ENCODE measurements at places on chromosomes 2 and 18.

DNA sequence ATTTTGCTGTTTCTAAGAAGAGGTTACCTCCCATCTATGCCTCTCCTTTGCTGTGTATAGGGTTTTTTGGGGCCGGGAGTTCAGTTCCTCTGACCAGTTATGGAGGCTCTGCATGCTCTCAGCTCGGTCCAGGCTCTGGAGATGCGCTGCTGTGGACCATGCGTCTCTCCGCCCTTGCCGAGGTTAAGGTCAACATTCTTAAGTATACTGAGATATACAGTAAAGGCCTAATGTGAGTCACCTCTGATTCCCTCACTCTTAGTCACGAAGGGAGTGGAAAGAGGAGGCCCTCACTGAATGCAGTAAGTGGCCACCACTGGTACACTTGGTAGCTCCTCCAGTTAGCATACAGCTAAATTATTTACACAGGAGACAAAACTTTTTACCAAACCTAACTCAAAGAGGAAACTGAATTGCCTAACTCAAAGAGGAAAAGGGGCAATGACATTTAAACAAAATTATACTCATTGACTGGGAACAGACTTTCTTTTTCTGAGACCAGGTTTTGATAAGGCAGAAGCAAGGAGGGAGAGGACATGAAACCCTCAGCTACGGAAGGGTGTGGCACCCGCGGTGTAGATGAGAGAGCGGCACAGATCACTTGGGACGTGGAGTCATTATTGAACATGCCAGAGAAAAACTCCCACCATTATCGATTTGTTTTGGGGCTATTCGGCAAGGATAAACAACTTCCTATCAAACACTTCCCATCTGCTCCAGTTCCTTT is 98.7 kb downstream of the COPS8 start:
- DNase-seq = no peak

- DNase-seq = peak; percentile 25
These were observed 31.9 kb upstream of the GALNT14 start for GRCh38 chr2:31170071-31170698.

DNA sequence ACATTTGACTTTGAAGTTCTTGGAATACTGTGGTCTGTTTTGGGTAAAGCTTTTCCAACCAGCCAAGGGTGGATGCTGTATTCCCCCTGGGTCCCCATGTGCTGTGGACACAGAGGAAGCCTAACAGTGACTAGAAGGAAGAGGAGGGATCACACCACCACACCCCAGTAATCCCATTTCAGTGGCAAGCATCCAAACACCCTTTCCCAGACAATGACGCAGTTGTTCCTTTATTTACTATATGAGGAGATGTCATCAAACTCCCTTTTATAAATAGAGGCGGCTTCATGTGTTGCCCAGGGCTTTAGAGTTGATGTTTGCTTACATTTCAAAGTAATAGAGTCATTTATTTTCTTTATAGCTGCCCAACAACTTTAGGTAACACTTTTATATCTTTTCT is 959.4 kb upstream of the GYPC start:
- DNase-seq = no peak

DNA sequence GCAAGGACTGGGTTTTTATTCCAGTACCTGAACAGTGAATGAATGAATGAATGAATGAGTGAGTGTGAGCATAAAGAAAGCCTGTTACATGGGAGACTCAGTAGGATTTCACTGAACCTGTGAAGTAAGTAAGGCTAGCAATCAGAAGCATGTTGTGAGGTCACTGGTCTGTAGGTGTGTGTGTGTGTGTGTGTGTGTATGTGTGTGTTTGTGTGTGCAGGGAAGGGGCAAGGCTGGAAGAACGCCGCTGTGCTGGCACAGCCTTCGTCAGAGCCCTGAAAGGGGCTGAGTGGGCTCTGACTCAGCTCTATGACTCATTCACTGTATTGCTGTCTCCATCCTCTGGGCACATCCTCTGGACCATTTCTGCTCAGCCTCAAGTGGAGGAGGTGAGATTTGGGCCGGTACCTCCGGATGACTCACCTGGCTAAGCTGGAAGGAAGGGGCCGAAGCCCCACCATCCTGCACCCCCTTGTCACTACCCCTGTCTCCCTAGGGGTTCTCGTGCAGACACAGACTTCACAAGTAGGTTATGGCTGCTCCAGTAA is 51.4 kb upstream of the MRPL33 start:
- peak; percentile 98 for DNase-seq

DNA sequence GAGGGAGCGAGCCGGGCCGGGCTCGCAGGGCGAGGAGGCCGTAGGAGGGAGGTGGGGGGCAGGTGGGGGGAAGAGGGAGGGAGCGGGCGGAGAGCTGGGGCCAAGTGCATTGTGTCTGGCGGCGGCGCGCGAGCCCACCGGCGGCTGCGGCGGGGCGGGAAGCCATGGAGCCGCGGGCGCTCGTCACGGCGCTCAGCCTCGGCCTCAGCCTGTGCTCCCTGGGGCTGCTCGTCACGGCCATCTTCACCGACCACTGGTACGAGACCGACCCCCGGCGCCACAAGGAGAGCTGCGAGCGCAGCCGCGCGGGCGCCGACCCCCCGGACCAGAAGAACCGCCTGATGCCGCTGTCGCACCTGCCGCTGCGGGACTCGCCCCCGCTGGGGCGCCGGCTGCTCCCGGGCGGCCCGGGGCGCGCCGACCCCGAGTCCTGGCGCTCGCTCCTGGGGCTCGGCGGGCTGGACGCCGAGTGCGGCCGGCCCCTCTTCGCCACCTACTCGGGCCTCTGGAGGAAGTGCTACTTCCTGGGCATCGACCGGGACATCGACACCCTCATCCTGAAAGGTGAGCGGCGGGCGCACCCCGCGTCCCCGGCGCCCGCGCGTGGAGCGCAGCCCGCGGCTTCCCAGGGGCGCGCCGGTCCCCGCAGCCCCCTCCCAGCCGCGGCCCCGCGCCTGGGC is at the start of gene TMEM178A:
TMEM178A (plus strand) TSS at position 107 of the 680 bp plus-strand sequence; CDS start at position 165, 58 bp downstream.
- DNase-seq = no peak

DNA sequence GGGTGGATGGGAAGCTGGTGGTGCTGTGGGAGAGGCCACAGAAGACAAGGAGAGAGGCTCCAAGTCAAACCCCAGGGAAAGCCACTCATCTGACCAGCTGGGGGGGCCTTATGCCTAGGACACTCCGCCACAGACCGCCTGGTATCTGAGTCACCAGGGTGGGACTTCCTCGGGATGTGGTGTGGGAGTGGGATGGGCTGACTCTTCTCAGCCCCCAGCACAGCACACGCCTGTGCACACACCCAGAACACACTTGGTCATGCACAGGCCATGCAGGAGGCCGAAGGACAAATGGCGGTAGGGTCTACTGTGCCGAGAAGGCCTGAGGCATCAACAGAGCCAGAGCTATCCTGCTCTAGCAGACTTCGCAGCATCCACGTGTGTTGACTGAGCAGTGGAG is 136.4 kb downstream of the INHBB start:
- no peak for DNase-seq

DNA sequence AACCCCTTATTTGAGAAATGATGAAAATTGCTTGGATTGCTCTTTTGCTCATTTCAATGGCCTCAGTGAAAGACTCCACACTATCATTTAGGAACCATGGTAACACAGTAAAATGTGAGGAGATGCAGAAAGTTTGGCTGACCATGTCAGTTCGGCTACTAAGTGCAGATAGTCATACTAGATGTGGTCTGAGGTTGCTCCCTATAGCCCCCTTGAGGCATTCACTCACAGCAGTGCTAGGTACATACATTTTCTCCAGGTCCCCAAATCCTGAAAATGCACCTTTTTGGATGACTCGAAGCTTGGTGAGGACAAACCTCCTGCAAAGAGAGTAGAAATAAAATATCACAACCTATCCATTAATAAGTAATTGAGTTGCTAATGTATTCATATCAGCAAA is 86.3 kb downstream of the FSHR start:
- DNase-seq = no peak

- no peak for DNase-seq
These were observed 653 bp downstream of the MRPS9 start for GRCh38 chr2:105038383-105039061.

GRCh38 chr2:162062559-162062958 is 11.5 kb downstream of the DPP4 start:
- no peak for DNase-seq

- DNase-seq = no peak
These were observed 118.0 kb upstream of the TACR1 start for GRCh38 chr2:75317316-75317715.

- no peak for DNase-seq
These were observed 279.1 kb downstream of the AGPS start for GRCh38 chr2:177671662-177672061.

GRCh38 chr2:96869822-96870625 is at the start of gene SEMA4C:
Gene SEMA4C (minus strand): TSS chr2:96870080. CDS start chr2:96867886, 2,194 bp downstream.
- DNase-seq = no peak

- DNase-seq = peak; percentile 99
These were observed 33.5 kb upstream of the IL37 start for GRCh38 chr2:112877423-112877822.

GRCh38 chr2:205556357-205556756 is 125.9 kb upstream of the NRP2 start:
- no peak for DNase-seq

DNA sequence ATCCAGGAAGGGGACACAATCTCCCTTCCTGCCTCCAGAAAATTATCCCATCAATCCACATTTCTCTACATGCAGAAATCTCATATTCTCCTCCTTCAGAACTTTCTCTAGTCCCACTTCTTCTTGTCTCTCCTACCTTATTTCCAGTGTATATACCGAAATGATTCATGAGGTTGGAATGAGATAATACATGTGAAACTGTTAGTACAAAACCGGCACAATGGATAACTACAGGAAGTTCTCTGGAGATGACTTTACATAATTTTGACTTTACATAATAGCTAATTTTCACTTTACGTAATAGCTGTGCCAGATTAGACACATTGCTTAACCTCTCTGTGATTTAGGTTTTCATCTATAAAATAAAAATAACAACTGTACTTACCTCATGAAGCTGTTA is 801.3 kb downstream of the ERBB4 start:
- peak; percentile 11 for DNase-seq

- no peak for DNase-seq
These were observed 468.4 kb downstream of the SUCLG1 start for GRCh38 chr2:83990636-83991035.

- no peak for DNase-seq
These were observed 55.9 kb downstream of the TRPM8 start for GRCh38 chr2:233972941-233973575.

DNA sequence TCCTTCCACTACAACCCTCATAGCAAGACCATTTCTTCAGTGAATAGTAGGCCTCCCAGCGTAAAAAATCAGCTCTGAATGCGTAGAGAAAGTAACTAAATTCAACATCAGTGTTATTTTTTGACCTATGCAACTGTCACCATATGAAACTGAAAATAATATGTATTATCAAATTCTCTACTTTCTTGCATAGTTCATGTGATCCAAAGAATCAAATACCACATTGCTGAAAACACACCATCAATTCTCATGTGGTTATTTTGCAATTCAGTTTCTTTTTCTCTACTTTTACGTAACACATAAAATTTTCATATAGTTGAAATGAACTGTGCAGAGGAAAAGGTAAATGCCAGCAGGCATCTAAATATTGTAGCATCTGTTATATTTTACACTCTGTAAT is 208.5 kb upstream of the SPOPL start:
- DNase-seq = no peak

DNA sequence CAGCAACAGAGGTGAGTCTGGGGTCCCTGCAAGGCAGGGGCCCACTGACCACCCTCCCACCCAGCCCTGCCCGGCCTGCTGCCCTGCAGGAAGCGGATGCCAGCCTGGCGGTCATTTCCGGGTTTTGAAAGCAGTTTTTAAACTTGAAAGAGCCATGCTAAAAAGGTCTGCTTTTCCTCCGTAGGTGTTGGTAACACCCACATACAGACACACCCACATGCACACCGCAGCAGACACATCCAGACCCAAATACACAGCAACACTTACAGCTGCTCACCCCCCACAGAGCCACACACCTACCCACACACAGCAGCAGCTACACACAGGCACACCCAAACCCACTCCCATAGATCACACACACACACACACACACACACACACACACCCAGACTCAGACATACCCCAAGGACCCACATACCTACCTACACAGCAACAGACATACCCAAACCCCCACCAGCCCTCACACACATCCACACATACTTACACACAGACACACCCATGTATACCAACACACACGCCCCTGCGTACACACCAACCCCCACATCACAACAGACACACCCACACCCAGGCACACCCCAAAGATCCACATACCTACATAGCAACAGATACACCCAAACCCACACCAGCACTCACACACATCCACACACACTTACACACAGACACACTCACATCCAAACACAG is 7.6 kb downstream of the ZFP36L2 start:
- peak; percentile 93 for DNase-seq

- no peak for DNase-seq
These were observed 29.6 kb upstream of the SLC30A6 start for GRCh38 chr2:32136097-32136496.

GRCh38 chr18:28040716-28041115 is 136.2 kb downstream of the CDH2 start:
- DNase-seq = no peak

DNA sequence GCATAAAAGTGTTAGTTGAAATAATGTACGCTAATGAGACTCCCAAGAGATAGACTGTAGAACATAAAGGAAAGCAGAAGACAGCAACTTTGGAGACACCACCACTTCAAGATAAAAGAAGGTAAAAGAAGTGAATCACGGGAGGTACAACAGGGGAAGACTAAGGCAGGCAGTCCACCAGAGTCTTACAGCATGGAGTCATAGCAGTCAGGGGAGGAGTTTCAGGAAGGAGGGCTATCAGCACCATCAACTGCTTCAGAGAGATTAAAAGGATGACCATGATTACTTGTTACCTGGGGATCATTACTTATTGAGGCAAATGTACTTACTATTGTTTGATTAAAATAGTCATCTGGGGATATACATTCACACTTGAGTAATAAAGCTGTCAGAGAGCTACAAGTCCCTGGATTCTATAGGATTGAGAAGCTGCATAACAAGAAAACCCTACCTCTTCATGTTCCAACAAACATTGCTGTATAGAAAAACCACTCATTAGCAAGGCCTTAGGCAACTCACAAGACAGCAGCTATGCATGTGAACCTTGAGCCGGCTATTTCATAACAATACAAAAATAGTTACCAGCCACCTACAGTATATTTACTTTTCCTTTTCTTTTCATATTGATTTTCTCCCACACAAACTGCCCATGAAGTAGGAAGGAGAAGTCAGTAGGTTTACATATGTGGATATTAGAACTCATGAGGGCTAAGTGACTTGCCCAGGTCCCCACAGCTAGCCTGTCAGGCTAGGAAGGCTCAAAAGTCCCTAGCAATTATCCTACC is 101.7 kb downstream of the PDE11A start:
- no peak for DNase-seq
